Esophagus squamous epithelium (tissue), 5 donors: ENCODE measurements at places on chromosomes 1 and 21.

DNA sequence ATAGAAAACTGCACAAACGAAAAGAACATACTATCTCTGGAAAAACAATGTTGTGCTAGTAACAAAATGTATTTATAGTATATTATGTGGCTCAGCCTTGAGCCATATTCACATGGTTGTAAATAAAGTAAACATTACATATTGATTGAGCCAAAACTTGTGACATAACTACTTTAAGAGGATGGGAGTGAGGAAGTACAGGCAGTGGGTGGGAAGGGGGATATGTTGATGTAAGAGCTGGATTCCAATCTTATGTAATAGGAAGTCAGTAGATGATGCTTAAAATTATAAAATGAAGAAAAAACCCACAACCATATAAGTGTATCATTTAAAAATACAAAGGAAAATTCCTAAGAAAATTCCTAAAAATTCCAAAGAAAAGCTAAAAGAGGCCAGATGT, 42.7 kb downstream of the RHOU start:
- DNase-seq: no peak

DNA sequence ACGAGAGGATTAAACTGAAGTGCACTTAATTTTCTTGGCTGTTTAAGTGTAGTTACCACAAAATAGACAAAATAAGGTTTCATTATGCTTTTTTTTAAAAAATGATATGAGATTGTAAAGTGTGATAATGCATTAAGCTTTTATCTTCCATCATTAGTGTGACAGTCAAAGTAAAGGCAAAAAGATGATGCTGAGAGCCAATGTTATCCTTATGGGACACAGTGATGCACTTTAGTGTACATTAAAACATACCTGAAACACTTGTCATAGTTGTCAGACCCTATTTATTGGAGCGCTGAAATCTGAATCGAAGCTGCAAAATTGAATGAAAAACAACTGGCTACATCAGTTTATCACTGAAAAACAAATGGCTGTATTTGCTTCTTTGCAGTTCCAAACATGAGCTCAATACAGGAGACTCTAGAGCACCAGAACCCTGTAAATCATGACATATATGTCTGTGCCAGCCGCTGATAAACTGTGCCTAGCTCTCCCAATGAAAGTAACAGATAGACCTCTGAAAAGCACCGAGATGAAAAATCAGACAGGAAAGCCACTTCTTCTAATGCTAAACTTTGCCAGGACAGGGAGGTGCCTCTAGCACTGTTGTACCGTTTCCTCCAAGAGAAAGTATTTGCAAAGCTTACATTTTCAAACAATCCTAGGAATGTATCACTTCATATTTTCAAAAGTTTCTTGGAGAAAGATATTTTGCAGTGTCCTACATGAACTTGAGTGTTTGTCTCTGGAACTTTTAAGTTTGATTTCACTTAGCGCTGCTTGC, 120.7 kb upstream of the TMPRSS15 start:
- DNase-seq: no peak

- no peak for DNase-seq
Observed at GRCh38 chr1:41427916-41428737, 56.4 kb downstream of the EDN2 start.

GRCh38 chr1:154686507-154686906, 78.5 kb upstream of the ADAR start:
- DNase-seq: no peak

DNA sequence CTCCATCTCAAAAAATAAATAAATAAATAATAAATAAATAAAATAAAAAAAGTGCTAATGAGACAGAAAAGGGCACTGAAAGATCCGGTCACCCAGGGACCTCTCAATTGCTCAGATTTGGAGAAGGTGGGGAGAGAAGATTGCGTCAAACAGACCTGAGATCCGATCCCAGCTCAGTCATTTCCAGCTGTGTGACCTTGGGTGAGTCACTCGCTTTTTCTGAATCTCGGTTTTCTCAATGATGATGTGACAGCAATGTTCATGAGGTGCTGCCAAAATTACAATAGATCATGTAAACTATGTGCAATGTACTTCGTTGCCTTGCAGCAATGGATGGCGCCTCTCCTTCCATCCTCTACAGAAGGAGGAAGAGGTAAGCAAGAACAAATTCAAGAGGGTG, 11.1 kb upstream of the MEF2D start:
- DNase-seq: no peak

- no peak for DNase-seq
Observed at GRCh38 chr1:3530086-3530925, 75.8 kb downstream of the ARHGEF16 start.

- DNase-seq: no peak
Observed at GRCh38 chr1:43622471-43622870, 27.5 kb upstream of the KDM4A start.

DNA sequence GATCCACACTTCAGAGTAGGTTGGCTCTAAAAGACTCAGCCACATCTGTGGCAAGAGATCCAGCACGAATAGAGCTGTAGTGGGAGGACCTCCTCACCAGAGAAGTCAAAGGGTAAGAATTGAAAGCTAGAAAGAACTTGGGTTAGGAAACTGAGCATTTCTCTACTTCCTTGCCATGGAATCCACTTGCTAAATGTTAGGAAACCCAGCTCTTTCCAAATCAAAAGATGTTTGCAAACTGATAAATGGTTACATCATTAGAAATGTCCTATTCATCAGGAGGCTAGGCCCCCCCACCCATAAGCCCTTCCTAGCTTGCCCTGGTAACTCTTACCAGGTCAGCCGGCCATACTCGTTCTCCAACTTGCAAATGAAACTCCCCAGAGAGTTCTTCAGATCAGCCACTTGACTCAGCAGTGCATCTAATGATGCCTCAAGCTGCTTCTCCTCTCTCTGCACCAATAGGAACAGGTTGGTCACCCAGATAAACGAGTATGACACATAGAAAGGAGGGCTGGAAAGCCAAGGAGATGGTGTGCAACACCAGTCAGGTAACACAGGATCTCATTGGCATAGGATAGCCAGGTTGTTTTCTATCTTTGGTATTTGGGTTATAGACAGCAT, 1.5 kb downstream of the MED8 start:
- DNase-seq: no peak

- DNase-seq: no peak
Observed at GRCh38 chr1:94273111-94273510, 35.7 kb upstream of the ARHGAP29 start.

DNA sequence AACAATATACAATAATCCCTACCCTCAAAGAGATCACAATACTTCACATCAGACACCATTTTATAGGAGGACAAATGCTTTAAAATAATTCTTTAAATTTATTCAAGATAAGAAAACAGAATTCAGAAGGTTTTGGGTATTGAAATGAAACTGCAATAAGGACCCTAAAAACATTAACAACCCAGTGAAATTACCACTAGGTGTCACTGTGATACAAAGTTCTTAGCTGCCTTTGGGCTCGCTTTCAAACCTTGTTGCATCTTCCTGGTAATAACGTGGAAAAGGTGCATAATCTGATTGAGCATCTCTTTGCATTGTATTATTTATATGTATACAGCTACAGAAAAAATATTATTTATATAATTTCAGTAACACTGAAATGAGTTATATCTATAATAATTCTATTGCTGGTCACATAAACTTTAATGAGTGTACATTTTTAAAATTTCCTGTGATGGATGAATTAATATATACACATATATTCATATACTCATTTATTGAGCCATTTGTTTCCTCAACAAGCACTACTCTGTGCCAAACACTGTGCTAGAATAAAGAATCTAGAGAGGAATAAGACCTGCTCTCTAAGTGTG, 185.2 kb downstream of the FAF1 start:
- no peak for DNase-seq

DNA sequence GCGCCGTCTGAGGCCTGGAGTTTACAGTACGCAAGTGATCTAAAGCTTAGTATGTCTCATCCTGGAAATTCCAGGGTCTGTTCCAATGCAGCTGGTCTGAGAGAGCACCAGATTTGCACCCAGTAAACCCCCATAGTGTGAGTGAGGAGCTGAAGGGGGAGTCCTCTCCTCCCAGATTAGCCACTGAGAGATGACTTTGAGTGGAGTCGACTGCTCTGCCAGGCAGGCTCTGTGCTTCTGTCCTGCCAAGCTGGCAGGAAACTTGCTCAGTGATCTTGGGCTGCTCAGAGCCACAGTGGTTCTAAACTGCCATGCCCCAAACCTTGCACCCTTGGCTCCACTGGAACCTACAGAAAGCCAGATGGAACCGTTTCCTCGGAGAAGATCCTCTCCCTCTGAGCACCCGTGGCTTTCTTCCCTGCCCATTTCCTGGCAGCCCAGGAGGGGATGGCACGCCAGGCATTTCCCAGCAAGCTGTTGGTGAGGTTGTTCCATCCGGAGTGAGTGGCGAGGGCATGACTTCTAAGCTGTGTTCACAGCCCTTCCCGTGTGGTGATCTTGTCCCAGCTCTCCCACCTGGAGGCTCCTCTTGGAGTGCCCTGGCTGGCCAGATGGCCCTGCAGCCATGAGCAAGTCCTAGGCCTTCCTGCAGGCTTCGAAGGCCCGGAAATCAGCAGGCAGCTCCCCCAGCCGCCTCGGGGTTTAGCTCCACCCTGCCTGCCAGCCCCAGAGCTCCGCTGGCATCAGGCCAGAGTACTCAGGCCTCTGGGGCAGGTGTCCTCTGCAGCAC, 125.9 kb upstream of the VAMP3 start:
- DNase-seq: no peak
